Activated naive CD8-positive, alpha-beta T cell treated with anti-CD3 and anti-CD28 coated beads, Interleukin-2, amount 50 U/mL, for 24 hours (primary cell): ENCODE measurements at places on chromosomes 4 and X.

- DNase-seq = no peak
- no peak overlapping the region for H3K27ac ChIP-seq
- H3K27me3 ChIP-seq = no peaks in the 10 kb centered on the region
- H3K36me3 ChIP-seq = peaks cover 16% of the 10 kb centered on the region
- no peaks in the 10 kb centered on the region for H3K4me1 ChIP-seq
Measured at GRCh38 chr4:118743867-118744266, 58.7 kb downstream of the METTL14 start.

DNA sequence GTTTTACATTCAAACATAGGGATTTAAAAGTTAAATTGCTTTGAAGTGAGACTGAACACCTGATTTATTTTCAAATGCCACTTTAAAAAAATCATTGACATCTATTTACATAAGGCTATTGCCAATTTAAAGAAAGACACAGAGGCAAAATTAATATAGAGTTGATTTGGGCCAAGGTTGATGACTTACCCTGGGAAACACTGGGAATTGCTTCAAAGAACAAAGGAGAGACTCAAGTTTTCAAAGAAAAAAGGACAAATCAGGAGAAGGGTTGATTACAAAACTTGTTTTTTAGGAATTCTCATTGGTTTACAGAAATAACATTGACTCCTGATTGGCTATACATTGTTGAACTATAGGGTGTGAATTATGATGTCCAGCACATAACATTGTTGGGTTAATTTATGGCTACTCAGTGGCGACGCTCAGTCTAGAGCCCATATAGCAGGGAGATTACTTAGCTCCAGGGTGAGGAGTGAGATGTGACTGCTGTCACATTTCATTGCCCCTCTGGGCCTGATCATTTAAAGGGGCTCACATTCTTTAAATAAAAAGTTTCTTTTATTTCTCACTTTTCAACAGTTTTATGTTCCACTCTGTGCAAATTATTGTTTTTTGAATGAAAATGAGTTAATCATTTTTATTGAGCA lies 184.6 kb downstream of the SPATA18 start:
- H3K36me3 ChIP-seq = no peaks in the 10 kb centered on the region
- peaks cover 3% of the 10 kb centered on the region for H3K27me3 ChIP-seq
- no peak for DNase-seq
- H3K4me1 ChIP-seq = no peaks in the 10 kb centered on the region
- H3K4me3 ChIP-seq = no peak overlapping the region
- no peak overlapping the region for H3K27ac ChIP-seq

DNA sequence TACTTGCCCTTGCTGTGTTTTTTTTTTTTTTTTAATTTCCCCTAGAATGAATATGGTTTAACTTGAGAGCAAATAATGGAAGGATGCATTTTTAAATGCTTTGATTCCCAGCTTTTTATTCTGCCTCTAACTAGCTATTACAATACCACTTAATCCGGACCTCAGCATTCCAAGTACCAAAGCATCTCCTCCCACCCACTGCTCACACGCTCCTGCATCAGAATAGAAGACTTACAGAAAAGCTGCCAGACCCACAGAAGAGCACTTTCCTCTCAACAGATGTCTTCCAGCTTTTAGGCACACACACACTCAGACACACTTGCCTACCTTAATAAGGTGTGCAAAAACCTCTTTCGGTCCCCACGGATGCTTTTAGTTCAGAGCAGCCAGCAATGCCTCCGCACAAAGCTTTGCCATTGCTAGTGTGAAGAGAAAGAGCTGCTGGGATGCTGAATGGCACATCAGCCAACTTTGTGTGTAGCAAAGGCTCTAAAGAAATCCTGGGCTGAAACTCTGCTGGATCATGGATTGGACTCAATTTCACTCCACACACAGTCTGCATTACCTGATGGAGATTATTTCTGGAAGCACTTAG lies 1056.2 kb downstream of the DMD start:
- no peaks in the 10 kb centered on the region for H3K27me3 ChIP-seq
- no peaks in the 10 kb centered on the region for H3K36me3 ChIP-seq
- no peaks in the 10 kb centered on the region for H3K4me1 ChIP-seq
- DNase-seq = no peak

GRCh38 chr4:115332078-115332477 lies 218.7 kb upstream of the NDST4 start:
- DNase-seq = no peak
- no peaks in the 10 kb centered on the region for H3K36me3 ChIP-seq
- H3K4me1 ChIP-seq = no peaks in the 10 kb centered on the region
- H3K27me3 ChIP-seq = no peaks in the 10 kb centered on the region

- H3K4me3 ChIP-seq = no peak overlapping the region
- DNase-seq = no peak
- H3K27ac ChIP-seq = no peak overlapping the region
- H3K4me1 ChIP-seq = no peaks in the 10 kb centered on the region
Measured at GRCh38 chr4:70182517-70183167, 12.9 kb upstream of the ODAM start.

GRCh38 chr4:182829196-182829595 lies 88.0 kb downstream of the DCTD start:
- H3K4me1 ChIP-seq = peaks cover 3% of the 10 kb centered on the region
- H3K36me3 ChIP-seq = no peaks in the 10 kb centered on the region
- DNase-seq = no peak
- H3K27ac ChIP-seq = no peak overlapping the region
- H3K27me3 ChIP-seq = peaks cover 21% of the 10 kb centered on the region

- DNase-seq = no peak
- no peaks in the 10 kb centered on the region for H3K27me3 ChIP-seq
- H3K4me1 ChIP-seq = peaks cover 2% of the 10 kb centered on the region
- H3K4me3 ChIP-seq = no peak overlapping the region
Measured at GRCh38 chrX:150463566-150463965, 100.4 kb downstream of the MAMLD1 start.

DNA sequence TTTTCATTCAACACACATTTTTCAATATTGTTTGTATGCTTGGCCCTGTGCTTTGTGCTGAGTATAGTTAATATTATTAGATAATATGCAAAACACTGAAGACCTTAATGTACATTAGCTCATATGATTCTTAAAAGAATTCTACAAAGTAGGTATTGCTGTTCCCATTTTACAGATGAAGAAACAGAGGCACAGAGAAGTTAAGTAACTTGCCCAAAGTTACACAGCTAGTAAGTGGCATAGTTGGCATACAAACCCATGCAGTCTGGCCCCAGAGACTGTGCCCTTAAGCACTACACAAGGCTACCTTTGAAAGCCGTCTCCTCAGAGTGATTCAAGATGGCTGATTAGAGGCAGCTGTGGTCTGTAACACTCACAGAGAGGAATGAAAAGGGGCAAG lies 293.4 kb upstream of the F9 start:
- DNase-seq = no peak
- no peak overlapping the region for H3K4me3 ChIP-seq
- no peaks in the 10 kb centered on the region for H3K36me3 ChIP-seq

GRCh38 chr4:165079476-165079875 lies 25.8 kb downstream of the TRIM75 start:
- H3K36me3 ChIP-seq = peaks cover 25% of the 10 kb centered on the region
- no peaks in the 10 kb centered on the region for H3K27me3 ChIP-seq
- H3K4me1 ChIP-seq = no peaks in the 10 kb centered on the region
- DNase-seq = no peak
- H3K27ac ChIP-seq = no peak overlapping the region

DNA sequence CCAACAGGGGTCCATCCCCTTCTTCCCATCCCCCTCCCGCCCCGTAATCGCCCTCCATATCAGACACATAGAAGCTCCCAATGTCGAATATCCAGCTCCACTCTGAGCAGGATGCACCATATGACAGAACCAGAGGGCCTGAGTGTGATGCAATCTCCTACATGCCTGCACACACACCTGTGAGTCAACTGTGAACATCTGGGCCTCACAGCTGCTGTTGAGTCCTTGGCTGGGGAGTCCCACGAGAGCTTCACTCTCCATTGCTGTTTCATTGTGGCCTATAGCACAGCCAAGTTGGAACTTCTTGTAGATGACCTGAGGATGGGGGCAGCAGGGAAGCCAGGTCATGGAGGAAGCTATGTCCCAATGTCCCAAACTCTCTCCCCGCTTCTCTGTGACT lies 8.2 kb downstream of the SLC38A5 start:
- H3K4me1 ChIP-seq = peaks cover 34% of the 10 kb centered on the region
- H3K36me3 ChIP-seq = peaks cover 48% of the 10 kb centered on the region

GRCh38 chr4:89528526-89529133 lies 221.0 kb upstream of the GPRIN3 start:
- no peak overlapping the region for H3K27ac ChIP-seq
- H3K4me1 ChIP-seq = peaks cover 9% of the 10 kb centered on the region
- H3K4me3 ChIP-seq = no peak overlapping the region
- peaks cover 33% of the 10 kb centered on the region for H3K27me3 ChIP-seq
- H3K36me3 ChIP-seq = no peaks in the 10 kb centered on the region
- DNase-seq = no peak

- H3K27me3 ChIP-seq = no peaks in the 10 kb centered on the region
- H3K4me1 ChIP-seq = peaks cover 34% of the 10 kb centered on the region
- no peak overlapping the region for H3K27ac ChIP-seq
- DNase-seq = no peak
- peaks cover 37% of the 10 kb centered on the region for H3K36me3 ChIP-seq
Measured at GRCh38 chr4:102318105-102318504, 27.2 kb downstream of the SLC39A8 start.

DNA sequence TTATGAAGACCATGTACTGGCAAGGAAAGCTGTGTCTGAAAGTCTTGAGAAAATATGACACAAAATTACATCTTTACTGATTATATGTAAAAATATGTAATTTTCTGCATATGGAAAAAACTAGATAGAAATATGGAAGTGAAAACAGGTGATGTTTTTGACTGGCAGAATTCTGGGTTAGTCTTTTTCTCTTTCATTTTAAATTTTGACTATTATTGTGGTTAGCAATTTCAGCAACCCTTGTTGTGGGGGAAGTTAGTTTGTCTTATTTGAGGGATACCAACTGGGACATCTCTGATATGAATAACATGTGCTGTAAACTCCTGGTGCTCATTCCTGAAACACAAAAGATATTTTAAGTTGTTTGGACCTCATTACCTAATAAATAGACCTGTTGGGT lies 49.9 kb upstream of the CPEB2 start:
- H3K27me3 ChIP-seq = peaks cover 23% of the 10 kb centered on the region
- H3K27ac ChIP-seq = no peak overlapping the region
- no peaks in the 10 kb centered on the region for H3K36me3 ChIP-seq
- H3K4me1 ChIP-seq = no peaks in the 10 kb centered on the region
- no peak overlapping the region for H3K4me3 ChIP-seq

DNA sequence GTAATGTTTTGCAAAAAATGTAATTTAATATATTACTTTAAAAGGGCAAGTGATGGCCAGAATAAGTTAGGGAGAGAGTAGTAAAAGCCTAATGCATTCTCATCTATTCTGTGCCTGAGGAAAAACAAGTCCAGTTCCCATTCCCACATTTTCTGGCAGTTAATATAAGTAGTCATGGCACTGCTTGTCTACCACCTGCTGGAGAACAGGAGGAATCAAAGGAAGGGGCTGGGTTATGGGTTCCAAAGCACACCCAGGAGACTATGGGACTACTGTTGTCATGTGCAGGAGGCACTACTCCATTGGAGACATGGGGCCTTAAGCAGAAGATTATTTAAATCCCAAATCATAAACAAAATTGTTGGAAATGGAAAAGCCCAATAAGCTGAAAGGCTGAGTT lies 2618.6 kb downstream of the ARAP2 start:
- no peaks in the 10 kb centered on the region for H3K36me3 ChIP-seq
- H3K4me1 ChIP-seq = no peaks in the 10 kb centered on the region
- DNase-seq = no peak
- no peak overlapping the region for H3K4me3 ChIP-seq
- no peak overlapping the region for H3K27ac ChIP-seq
- H3K27me3 ChIP-seq = no peaks in the 10 kb centered on the region

GRCh38 chr4:140004549-140004895 lies 149.5 kb downstream of the MAML3 start:
- H3K36me3 ChIP-seq = no peaks in the 10 kb centered on the region
- no peak overlapping the region for H3K4me3 ChIP-seq
- H3K4me1 ChIP-seq = no peaks in the 10 kb centered on the region
